ENCODE measurements at places on chromosomes 4 and X.

DNA sequence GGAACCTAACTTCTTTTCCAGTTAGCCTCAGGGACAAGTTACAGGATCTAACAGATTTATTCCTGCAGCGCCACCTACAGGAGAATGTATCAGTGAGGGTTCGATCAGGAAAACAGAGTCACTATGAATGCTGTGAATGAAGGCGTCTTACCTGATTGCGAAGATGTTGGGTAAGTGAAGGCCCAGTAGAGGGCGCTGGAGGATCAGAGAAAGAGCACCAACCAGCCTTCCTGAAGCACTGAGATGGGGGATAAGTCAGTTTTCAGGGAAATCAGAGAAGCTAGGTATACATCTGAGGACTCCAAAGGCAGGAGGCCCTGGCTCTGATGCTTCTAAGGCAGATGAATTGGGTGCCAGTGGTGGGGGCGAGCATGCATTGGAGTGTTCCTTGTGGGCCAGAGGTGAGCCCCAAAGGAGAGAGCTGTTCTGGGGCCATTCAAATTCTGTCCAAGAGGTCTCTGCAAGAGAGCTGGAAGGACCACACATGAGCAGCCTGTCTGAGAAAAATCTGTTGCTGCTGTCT is 169.9 kb upstream of the AADAT start:
- ATAC-seq: peak; percentile 100

DNA sequence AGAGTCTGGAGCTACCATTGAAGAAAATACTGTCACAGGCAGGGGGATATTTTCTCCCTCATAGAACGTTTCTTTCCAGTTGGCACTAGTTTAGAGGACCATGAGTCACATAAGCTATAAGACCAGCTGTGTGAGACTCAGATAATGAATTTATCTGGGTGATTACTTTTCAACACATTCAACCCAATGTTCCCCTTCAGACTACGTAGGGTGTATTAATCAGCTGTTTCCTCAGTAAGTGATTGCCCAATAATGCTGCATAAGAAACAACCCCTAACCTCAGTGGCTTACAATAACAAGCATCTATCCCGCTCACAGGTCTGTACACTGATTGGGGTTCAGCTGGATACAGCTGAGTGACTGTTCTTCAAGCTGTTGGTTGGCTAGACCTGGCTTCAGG is 38.1 kb downstream of the CBLL2 start:
- no peak for ATAC-seq

GRCh38 chr4:42627885-42628646 is 28.8 kb downstream of the ATP8A1 start:
- ATAC-seq: no peak

- ATAC-seq: no peak
Measured at GRCh38 chr4:178745203-178745602, 1303.0 kb upstream of the AGA start.

GRCh38 chrX:109441266-109441665 is 40.6 kb downstream of the GUCY2F start:
- no peak for ATAC-seq

- no peak for ATAC-seq
Measured at GRCh38 chr4:124044867-124045266, 648.3 kb downstream of the SPRY1 start.

DNA sequence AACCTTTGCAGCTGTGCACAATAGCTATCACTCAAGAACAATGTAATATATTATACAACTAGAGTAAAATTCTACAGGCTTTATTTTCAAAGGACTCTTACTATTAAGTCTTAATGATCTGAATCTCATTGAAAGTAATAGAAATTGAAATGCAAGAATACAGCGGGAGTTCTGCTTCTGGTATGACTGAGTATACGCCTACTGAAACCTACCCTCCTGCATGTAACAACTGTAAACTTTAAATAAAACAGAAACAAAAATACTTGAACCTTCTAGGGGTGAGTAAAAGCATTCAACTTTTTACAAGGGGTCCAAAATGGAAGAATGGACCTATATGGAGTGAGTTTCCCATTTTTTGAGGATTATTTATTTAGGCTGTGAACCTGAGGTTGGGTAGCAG is 13.5 kb downstream of the DCHS2 start:
- no peak for ATAC-seq

GRCh38 chr4:28232376-28232775 is 1371.7 kb downstream of the STIM2 start:
- ATAC-seq: no peak

DNA sequence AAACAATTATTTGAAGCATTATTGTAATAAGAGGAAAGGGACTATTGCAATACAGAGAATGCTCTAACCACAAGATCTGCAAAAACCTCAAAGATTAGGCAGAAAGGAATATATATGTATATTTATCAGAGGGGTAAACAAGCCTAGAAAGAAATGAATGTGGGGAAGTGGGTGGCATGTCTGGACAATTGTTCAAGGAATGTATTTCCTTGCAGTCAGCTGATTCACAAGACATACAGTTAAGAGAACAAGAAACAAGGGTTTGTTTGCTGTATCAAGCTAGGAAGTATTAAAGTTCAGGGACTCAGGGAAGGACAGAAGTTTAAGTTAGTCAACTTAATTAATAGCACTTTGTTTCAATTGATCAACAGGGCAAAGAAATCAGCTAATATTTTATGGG is 514.7 kb downstream of the CENPC start:
- ATAC-seq: no peak

DNA sequence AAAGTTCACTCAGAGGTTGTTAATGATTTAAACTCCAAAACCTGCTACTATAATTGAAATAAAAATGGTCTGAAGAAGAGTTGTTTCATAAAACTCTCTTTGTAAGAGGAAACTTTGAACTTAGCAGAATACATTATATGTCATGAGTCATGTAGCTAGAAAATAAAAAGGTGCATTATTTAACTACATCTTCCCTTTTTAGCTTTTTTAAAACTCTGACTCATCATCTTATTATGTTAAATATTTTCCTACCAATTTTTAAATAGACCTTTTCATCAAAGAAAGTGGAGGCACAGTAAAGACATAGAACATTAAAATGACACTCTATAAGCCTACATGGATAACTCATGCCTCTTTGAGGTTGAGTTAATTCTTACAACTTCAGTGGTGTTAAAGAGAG is 1.2 kb upstream of the ZNF827 start:
- peak; percentile 8 for ATAC-seq

DNA sequence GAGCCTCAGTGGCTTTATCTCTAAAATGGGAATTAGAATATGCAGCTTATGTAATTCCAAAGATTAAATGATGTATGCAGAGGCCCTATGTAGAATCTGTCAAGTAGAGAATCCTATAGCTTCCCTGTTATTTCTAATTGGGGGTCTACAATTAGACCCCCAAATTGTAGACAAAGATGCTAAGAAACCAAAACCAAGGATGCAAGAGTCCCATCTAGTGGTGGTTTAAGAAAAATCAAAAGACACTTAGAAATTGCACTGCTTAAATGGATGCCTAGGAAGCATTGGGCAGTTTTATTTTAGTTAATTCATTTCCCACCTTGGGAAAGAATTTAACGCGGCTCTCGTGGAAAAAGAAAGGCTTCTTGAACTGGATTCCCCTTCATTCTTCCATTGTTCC is 115.2 kb downstream of the GABRA2 start:
- no peak for ATAC-seq

- ATAC-seq: no peak
Measured at GRCh38 chrX:4239650-4240540, 526.4 kb upstream of the PRKX start.

DNA sequence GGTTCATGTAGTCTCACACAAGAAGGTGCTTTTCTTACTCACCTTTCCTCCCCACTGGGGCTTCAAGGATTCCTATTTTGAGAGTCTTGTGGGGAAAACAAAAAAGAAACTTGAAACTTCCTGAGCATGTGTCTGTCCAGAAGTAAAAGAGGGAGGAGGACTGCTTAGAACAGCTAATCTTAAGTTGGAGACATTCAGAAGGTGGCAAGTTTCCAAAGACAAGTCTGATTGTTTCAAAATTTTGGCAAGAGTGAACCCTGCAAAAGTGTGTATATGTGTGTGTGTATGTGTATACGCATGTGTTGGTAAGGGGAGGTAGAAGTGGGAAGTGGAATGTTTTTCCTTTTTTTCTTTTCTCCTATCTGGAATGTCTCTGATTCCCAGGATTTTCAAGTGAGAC is 189.0 kb upstream of the FRMPD4 start:
- ATAC-seq: no peak

DNA sequence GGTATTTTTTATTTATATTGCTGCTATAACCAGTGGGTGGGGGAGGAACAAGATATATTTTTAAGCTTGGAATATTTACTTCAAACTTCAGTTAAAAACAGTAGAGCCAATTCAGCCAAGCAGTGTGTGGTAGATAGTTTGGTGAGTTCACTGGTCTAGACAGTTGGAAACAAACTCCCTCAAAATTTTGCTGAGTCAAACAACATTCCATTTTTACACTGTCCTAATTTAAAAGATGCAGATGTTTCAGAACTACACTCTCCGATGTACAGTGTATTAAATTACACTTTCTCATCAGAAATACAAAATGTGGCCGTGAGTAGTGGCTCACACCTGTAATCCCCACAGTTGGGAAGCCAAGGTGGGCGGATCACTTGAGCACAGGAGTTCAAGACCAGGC is 23.3 kb downstream of the PRKX start:
- no peak for ATAC-seq

- ATAC-seq: peak; percentile 96
Measured at GRCh38 chr4:77862478-77863216, at the start of gene MRPL1. MRPL1 (plus strand) TSS chr4:77862830; CDS start chr4:77862849, 19 bp downstream.

GRCh38 chr4:175970724-175971123 is 94.9 kb upstream of the WDR17 start:
- no peak for ATAC-seq

GRCh38 chr4:80989921-80990544 is 40.5 kb upstream of the BMP3 start:
- ATAC-seq: peak; percentile 91

GRCh38 chrX:79443121-79443520 is 76.0 kb upstream of the ITM2A start:
- no peak for ATAC-seq

- ATAC-seq: no peak
Measured at GRCh38 chrX:143340190-143340589, 177.1 kb downstream of the SPANXN3 start.

- no peak for ATAC-seq
Measured at GRCh38 chrX:74449322-74449936, 28.1 kb downstream of the SLC16A2 start.

DNA sequence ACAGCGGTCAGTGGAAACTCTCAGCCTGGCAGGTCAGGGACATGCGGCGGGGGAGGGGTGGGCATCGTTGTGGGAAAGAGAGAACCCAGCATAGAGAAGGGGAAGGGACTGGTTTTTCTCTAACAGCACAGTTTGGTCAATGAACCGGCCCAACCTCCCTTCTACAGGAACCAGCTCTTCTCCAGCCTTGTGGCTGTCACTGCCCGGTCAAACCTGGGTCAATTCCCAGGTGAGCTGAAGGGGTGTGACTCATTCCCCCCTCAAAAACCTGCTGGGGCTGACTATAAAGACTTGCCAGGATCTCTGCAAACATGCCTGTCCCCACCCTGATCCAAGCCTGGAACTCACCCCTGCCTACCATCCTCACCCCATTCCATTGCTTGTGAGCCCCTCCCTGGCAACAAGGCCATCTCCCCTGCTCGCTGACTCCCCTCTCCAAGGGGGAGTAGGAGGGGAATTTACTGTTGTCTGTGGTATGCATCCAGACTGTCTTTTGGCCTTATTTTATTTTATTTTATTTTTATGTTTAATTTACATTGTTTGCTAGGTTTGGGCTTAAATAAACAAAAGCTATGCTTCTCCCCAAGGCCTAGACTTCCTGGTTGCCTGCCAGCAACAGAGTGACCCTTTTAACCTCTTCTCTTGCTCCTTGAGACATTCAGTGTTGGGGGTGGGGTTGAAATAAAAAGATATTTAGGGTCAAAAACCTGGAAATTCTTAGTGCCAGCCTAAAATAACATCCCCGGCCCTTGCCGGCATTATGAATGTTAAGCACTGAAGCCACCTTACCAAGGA is 49.6 kb downstream of the TSC22D3 start:
- ATAC-seq: no peak

GRCh38 chrX:78650906-78651437 is 8.2 kb downstream of the RTL3 start:
- peak; percentile 44 for ATAC-seq

- ATAC-seq: no peak
Measured at GRCh38 chr4:162017863-162018262, 145.9 kb downstream of the FSTL5 start.

- no peak for ATAC-seq
Measured at GRCh38 chrX:122115604-122116003, 1068.2 kb downstream of the GLUD2 start.

GRCh38 chr4:163111588-163111987 is 55.1 kb downstream of the NAF1 start:
- no peak for ATAC-seq

DNA sequence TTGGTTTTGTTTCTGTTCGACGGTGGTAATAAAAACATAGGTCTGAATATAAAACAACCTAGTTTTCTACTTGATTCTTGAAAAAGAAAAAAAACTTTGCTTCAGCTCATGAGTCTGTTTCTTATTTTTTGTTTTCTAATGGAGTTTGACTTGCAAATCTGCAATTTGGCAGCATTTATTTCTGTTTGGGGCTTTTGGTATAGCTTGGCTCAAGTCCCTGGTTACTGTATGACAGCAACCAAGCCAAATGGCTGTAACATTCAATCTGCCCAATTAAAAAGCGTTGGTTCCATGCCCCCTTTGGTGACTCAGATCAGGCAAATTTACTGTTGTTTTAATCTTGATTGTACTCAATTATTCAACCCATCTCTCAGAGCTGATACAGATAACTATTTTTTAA is 263.4 kb downstream of the GRIA3 start:
- no peak for ATAC-seq

- ATAC-seq: peak; percentile 30
Measured at GRCh38 chrX:15310117-15310516, 5.3 kb downstream of the ASB11 start.

GRCh38 chr4:186204103-186204559 is 12.8 kb downstream of the CYP4V2 start:
- ATAC-seq: peak; percentile 81

DNA sequence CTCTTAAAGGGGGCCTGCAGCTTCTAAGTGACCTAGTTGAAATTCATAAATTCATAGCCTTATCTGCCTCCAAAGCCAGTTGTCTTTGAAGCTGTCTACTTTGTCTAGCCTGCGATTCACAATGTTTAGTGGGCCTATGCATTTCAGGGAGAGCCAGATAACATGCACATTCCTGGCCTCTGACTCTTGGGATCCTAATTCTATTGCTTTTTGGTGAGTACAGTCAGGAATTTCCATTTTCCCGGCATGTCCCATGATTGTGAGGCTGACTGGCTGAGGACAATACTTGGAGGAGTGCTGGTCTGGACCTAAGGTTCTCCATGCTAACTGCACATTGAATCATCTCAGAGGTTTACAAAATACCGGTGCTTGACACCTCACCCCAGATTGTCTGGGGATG is 155.0 kb downstream of the MSL3 start:
- no peak for ATAC-seq

DNA sequence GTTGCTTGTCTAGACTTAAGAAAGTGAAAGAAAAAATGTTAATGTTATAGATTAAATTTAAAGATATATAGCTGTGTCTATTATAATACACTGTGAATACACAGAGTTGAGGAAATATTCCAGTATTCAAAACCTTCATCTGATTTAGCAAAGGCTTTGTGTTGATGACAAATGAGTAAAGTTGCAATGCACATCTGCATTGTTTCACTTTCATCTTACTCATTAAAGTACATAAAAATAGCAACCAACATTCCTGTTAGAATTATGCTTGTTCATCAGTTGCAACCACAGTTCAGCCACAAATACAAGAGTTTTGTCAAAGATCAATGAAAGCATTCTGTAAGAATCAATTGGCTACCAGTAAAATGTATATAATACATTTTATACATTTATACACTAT is 346.4 kb upstream of the SLC7A11 start:
- no peak for ATAC-seq

Measured in SK-N-SH treated with all-trans-retinoic acid at 6 μM for 48 hours (cell line).